ENCODE measurements at places on chromosomes 6 and 20. TPM values are rescaled to one million over a fixed set of nuclear protein-coding genes. Genes with fewer than 3 reads are reported as not detected.

The KIF6 gene
- 0.30 TPM for total RNA-seq

The CD164 gene
- total RNA-seq, result 177 TPM

The NR2E1 gene
- not detected for total RNA-seq

The ADAM33 gene
- total RNA-seq, result not detected

The LY6G6D gene
- not detected for total RNA-seq

GRCh38 chr6:70901324-70901723, 55.5 kb downstream of the B3GAT2 start:
- H3K4me1 ChIP-seq, result no peaks in the 10 kb centered on the region
- H3K27ac ChIP-seq, result no peak overlapping the region
- peaks cover 10% of the 10 kb centered on the region for H3K27me3 ChIP-seq
- no peak overlapping the region for H3K4me3 ChIP-seq

DNA sequence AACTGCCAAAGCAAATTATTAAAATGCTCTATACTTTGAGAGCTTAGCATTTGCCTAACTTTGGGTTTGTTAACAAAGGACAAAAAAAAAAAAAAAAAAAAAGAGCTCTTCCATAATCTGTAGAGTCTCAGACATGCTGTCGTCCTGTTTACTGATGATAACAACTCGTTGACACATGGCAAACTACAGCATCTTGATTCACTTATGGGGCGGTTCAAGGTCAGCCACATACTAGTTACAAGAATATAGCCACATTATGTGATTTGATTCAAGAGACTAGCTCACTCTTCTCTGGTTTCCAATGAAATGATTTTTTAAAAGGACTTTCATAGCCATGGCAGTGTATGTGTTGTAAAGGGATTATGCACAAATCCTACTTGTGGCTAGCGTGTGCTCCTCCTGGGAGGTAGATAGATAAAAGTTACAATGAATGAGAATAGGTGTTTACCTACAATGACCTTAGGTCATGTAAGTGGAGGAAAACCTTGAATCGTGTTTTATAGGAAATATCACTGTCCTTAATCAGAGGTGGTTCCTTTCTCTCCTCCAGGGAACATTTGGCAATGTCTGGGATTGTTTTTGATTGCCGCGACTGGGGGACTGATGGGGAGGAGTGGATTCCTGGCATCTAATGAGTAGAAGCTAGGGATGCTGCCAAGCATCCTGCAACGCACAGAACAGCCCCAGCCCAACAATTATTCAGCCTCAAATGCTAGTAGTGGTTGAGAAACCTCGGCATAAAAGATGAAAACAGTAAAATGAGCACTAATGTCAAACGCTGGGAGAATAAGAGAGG, 969.2 kb upstream of the SLC35B3 start:
- H3K27me3 ChIP-seq, result peaks cover 3% of the 10 kb centered on the region
- H3K4me3 ChIP-seq, result no peak overlapping the region
- H3K4me1 ChIP-seq, result no peaks in the 10 kb centered on the region
- DNase-seq, result no peak

DNA sequence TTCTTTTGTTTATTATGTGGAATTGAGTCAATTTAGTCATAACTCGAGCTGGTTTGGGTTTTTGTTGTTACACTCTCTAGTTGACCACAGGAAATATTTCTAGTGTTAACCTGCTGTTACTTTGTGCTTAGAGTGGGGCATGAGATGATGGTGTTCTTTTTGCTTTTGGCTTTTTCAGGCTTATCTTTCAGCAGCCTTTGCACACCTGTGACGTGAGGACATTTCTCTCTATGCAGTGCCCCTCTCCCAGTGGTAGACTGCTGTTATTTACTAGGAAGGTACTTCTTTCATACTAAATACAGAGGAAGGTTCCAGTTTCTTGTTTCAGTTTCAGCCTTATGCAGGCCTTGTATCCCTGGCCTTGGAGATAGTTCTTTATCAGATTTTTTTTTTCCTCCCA, 766.8 kb upstream of the MAN1A1 start:
- no peak overlapping the region for H3K27ac ChIP-seq
- DNase-seq, result no peak
- H3K27me3 ChIP-seq, result no peaks in the 10 kb centered on the region
- H3K36me3 ChIP-seq, result no peaks in the 10 kb centered on the region
- H3K4me1 ChIP-seq, result no peaks in the 10 kb centered on the region

GRCh38 chr6:43997345-43997677, 129.9 kb downstream of the MRPL14 start:
- no peak overlapping the region for H3K27ac ChIP-seq
- peaks cover 10% of the 10 kb centered on the region for H3K27me3 ChIP-seq
- no peaks in the 10 kb centered on the region for H3K36me3 ChIP-seq
- peaks cover 11% of the 10 kb centered on the region for H3K4me1 ChIP-seq

All from activated naive CD4-positive, alpha-beta T cell treated with anti-CD3 and anti-CD28 coated beads for 36 hours (primary cell).